ENCODE measurements at places on chromosomes 12 and 14.

DNA sequence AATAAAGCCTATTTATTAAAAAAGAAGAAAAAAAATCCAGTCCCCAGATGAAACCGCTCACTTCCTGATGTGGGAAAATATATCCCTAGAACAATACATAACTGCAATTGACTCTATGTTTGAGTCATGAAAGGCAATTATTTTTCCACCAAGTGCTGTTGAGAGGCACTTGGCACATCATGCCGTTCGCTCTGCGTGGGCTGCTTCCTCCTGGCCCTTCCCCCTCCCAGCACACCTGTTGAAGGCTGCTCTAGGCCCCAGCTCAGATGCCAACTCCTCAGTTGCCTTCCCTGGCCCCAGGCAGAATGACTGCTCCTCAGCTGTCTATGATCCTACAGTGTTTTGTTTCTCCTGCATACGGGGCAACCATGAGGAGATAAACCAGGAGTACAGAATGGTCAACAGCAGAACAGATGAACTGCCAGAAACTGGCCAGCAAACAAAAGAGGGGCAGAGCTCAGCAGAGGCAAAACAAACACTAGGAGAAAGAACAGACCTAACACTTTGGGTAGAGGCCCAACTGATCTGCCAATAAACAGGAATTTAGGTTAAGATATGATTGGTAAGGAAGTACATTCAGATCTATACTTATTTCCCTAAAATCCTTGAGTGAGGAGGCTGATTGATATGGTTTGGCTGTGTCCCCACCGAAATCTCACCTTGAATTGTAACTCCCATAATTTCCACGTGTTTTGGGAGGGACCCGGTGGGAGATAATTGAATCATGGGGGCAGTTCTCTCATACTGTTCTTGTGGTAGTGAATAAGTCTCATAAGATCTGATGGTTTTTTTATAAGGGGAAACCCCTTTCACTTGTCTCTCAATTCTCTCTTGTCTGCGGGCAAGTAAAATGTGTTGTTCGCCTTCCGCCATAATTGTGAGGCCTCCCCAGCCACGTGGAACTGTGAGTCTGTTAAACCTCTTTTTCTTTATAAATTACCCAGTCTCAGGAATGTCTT, 58.6 kb downstream of the SLC38A1 start:
- no peak for DNase-seq

DNA sequence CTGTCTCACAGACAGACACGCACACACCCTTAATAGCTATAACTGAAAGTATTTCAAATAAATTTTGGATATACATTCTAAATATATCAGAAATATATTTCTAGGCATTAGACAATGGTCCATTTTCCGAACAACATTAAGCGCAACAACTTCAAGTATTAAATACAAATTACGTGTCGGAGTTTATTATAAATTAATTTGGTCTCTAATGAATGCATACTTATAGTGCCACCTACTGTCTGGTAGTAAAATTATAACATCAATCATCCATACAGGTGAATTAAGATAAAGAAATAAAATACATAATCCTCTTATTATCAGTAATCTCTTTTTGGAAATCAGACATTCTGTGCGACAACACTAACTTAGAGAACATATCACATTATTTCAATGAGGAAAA, 27.2 kb upstream of the CMAS start:
- no peak for DNase-seq

GRCh38 chr14:22887990-22888378, 5.0 kb downstream of the REM2 start:
- no peak for DNase-seq

DNA sequence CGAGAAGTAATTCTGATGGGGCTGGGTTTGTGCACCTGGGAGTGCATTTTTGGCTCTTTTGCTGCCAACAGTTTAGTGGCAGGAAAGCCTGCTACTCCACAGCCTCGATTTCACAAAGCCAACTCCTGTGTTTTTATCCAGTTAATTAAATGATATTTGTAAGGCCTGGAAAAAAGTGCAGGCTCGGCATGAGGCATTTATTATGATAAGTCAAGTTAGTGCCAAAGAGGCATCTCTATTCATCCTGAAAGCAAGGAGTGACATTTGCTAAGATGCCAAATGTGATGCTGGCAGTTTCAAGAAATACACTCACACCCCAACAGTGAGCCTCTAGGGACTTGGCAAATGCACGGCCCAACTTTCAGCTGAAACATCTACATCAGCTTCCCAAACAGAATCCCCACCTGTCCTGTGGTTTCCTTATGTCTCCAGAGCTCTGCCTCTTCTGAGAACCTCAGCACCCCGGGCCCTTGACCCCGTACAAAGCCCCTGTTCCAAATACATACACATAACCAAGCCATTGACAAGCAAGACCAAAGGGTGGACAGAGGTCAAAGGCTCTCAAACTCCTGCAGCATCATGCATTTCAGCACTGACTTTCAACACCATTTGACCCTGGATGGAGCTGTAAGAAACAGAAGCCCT, 955.1 kb upstream of the TMEM132C start:
- DNase-seq: no peak

- no peak for DNase-seq
These were observed 401.1 kb downstream of the RGS6 start for GRCh38 chr14:72333357-72333756.

DNA sequence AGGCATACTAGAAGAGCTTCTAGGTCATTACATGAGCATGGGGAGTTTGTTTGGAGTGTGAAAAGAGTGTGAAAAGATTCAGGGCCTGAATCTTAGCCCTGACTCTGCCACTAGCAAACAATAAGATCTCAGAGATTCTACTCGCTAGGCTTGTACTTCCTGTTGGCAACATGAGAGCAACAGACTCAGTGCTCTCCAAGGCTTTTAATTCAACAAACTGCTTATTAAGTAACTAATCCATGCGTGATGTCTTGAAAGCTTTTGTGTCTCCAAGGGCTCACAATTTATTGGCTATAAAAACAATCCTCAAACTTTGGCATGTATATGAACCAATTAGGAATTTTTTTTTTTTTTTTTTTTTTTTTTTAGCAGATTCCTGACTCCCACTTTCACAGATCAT, 105.1 kb downstream of the STXBP6 start:
- no peak for DNase-seq

GRCh38 chr14:72061718-72062117, 129.5 kb downstream of the RGS6 start:
- no peak for DNase-seq

DNA sequence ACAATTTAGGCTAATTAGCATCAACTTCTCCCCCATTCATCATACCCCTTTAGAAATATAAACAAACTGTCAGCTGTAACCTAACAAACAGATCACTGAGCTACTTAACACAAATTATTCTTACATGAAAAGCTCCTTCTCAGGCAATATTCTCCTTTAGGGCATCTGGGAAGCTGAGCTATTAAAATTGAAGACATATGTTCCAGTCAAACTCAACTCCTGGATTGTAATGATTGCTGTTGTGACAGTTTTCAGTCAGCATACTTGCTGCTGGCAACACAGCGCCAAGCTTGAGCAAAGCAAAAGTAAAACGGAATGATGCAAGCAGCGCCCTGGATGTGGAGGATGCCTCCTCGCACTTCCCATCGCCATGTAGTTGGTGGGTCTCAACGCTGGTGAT, 82.4 kb downstream of the SLC25A21 start:
- no peak for DNase-seq

- DNase-seq: no peak
These were observed 57.6 kb downstream of the SSPN start for GRCh38 chr12:26252946-26253345.

DNA sequence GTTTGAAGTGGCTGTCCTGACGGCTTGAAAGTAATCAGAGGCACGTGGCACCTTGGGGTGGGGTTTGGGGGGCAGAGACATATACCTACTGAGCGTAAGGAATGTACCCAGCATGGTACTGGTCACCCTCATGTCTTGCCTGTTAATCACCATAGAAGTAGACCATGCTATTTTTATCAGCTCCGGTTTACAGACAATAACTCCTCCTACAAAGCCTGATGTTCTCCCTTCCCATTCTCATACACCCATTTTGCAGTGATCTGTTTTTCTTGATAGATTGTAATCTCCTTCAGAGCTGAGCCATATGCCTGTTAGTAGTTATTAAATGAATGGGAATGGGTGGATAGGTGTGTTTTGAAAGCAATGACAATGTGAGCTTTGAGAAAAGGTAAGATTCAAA, 10.5 kb downstream of the EVL start:
- no peak for DNase-seq

- DNase-seq: no peak
These were observed 55.4 kb downstream of the RPAP3 start for GRCh38 chr12:47650469-47650868.

GRCh38 chr14:28831126-28831525, 64.5 kb downstream of the FOXG1 start:
- DNase-seq: no peak

GRCh38 chr14:84807673-84808072, 722.3 kb upstream of the FLRT2 start:
- DNase-seq: no peak

- DNase-seq: peak; percentile 54
These were observed 11.9 kb downstream of the RARG start for GRCh38 chr12:53219956-53220693.

DNA sequence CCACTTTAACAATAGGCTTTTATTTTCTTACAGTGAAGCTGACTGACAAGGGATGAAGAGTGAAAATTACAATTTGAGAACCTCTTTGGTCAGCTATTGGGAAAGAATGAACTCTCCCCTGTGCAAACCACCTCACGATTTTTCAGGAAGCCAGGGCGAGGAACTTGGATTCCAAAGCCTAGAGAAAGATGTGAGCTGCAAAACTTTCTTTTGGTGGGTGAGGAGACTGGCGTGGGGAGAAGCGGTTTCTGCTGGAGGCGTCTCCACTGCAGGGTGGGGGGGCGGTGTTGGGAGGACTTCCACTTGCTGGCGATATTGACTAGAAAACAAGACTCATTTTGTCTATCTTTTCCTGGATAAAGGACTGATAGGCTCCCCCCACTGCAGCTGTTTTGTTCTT, 59.3 kb upstream of the VRK1 start:
- DNase-seq: no peak

DNA sequence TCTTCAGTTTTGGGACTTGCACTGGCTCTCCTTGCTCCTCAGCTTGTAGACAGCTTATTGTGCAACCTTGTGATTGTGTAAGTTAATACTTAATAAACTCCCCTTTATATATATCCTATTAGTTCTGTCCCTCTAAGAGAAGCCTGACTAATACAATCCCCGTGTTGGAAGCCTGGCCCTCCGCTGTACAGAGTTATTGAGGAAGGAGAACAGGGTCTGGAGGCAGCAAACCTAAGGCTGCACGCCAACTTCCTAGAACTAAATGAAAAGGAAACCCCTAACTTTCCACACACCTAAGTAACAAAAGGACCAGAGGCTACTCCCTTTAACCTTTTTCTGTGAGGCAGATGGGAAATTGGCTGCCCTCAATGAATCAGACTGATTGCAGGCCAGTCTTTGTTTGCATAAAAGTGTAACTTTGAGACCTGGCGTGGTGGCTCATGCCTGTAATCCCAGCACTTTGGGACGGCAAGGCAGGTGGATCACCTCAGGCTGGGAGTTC, 42.6 kb upstream of the LIMA1 start:
- no peak for DNase-seq

DNA sequence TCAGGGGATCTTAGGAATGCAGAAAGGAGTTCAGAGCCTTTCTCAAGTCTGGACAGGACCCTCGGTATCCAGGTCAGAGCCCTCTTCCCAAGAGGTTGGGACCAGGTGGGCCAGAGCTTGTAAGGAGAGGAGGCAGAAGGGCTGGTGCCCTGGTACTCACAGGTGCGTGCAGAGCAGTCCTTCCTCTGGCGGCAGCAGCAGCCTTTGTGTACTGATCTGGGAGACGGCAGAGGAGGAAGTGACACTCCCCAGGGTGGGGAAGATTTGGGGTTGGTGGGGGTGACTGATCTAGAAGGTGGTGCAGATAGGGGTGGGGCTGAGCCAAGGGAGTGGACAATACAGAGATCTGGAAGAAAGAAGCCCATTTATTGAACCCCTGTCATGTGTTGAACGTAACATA, at the start of gene ITGB7:
Gene ITGB7, minus strand, starts transcription at position 210 of the 400 bp plus-strand sequence. CDS start 6,808 bp downstream, outside the sequence.
- DNase-seq: no peak

- DNase-seq: no peak
These were observed 17.3 kb upstream of the KLHL42 start for GRCh38 chr12:27762757-27763156.

DNA sequence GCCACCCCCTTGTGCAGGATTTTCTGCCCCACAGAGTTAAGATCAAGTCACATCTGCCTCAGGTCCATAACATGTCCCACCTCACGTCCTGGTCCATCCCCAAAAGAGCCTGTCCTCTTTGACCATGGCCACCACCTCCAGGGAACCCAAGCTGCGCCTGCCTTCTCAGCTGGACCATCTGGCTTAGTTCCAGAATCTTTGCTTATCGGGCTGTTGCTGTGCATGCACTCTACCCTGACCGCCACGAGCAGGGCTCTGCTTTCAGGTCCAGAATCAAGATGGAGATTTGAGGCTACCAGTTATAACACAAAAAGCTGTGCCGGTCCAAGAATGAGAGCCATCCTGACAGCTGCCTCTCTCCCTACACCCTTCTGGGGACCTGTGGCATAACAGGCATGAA, 326.7 kb downstream of the DPF3 start:
- DNase-seq: no peak

DNA sequence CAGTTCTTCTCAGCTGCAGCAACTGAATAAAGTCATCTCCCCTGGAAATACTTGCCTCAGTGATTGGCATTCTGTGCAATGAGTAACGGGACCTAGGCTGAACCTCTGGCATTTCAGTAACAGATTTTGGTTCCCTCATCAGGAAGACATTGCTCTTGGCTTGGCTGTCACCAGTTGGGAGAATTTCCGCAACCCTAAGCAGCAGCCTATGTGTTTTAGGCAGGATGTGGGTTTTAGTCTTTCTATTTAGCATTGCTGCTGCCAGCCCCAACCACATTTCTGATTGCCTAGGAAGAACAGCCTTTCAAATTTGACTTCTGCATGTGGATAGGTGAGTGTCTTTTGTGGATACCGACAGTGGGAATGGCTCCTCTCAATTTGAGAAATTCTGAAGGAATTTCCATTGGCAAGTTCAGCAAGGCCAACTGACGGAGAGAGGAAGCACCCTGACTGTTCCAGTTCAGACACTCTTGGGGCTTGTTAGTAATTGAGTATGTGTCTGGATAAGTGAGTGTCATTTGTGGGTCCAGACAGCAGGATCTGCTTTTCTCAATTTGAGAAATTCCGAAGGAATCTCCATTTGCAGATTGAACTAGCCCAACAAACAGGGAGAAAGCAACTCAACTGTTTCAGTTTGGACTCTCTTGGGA, 19.0 kb upstream of the CLEC2A start:
- DNase-seq: no peak

DNA sequence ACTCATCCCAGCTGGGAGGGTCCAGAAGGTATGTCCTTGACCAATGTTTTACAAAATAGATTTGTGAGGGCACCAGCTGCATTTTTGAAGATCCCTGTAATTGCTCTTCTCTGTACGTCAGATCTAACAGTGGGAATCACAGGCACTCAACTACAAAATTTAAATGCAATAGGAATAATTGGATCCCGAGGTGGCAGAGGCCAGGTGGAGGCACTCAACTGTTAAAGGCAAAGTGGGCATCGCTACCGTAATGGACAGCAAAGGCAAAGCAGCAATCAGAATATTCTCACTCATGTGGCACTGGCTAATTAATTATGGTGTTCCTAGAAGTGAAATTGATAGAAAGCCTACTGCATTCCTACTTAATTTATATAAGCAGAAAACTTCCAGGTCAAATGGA, 27.9 kb upstream of the PSMC1 start:
- DNase-seq: no peak

GRCh38 chr12:48109424-48109823, 3.5 kb upstream of the SENP1 start:
- no peak for DNase-seq

- no peak for DNase-seq
These were observed 23.1 kb downstream of the NTF3 start for GRCh38 chr12:5455045-5455444.

GRCh38 chr14:100295376-100296105, 10.7 kb downstream of the SLC25A29 start:
- no peak for DNase-seq
